ENCODE measurements at places on chromosomes 1 and 21.
A peak's percentile ranks its signal among the peaks of the same experiment; 100 is the strongest.

- DNase-seq = no peak
These were observed 31.1 kb downstream of the PROK1 start for GRCh38 chr1:110481968-110482623.

DNA sequence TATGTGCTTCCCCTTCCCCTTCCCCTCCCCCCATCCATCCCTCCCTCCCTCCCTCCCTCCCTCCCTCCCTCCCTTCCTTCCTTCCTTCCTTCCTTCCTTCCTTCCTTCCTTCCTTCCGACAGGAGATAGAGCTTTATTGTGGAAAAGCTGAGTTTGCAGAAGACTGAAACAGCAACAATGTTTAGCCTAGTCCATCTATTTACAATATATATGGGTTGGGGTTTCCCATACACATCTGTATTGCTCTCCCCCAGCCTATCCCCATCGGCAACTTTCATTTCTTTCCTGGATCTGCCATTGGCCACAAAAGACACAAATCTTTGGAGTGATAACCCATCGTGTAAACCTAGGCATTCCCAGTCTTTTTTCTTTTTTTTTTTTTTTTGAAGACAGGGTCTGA, 222.3 kb downstream of the USH2A start:
- no peak for DNase-seq

DNA sequence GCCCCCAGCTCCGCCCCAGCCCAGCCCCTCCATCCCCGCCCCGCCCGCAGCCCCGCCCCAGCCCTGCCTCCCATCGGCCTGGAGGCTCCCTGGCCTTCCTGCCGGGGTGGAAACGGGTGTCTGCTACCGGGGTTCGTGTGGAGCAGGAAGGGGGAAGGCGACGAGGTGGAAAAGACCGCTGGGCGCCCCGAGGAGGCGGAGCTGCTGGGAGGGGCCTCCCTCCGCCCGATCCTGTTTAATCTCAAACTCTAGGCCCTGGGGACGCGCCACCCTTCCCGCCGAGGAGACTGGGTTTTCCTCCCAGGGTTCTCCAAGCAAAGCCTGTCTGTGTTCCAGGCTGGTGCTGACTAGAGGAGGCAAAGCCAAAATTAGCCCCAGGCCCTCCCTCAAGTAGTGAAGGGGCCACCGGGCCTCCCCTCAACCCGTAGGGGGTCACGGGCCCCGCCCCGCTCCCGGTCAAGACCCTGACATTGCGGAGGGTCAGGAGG, 16.2 kb upstream of the TTLL10 start:
- DNase-seq = no peak

DNA sequence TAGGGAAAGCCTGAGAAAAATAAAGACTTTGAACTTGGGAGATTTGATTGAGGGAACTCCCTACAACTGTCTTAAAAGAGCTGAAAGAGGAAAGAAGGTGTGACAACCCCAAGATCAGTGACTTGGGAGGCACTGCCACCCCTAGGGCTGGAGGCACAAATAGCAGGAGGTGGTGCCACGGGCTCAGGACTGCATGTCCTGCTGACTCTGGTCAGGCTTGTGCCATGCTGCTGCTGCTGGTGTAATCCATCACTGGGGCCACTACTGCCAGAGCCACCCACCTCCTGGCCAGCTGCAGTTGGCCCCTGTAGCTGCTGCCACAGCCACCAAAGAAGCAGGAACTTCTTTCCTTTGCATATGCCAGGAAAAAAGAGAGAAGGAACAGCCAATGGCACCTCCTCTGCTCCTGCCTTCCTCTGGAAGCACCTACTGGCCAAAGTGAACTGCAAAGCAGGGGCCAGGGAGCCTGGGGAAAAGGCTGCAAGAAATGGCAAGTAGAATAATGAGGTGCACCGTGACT, 730.3 kb downstream of the PTPRU start:
- no peak for DNase-seq

DNA sequence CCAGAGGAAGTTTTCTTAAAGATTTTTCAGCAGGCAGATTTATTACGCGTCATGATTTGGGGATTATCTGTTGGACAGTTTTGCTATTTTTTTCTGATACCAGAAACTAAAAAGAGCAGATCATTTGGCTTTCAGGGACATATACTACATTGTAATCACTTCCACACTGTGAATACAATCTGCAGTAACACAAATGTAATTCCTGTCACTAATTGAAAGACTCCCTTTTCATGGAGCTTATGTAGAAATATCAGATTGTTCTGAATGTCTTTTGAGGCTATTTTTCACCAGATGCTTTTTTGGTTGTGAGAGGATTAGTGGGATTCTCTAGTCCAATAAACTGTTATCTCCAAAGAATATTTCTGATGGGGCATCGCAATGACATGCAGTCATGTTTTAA, 464.2 kb downstream of the DISC1 start:
- no peak for DNase-seq

- no peak for DNase-seq
These were observed 5.3 kb upstream of the PFKL start for GRCh38 chr21:44294391-44295162.

- DNase-seq = no peak
These were observed 105.6 kb upstream of the TMPRSS2 start for GRCh38 chr21:41613533-41613909.

DNA sequence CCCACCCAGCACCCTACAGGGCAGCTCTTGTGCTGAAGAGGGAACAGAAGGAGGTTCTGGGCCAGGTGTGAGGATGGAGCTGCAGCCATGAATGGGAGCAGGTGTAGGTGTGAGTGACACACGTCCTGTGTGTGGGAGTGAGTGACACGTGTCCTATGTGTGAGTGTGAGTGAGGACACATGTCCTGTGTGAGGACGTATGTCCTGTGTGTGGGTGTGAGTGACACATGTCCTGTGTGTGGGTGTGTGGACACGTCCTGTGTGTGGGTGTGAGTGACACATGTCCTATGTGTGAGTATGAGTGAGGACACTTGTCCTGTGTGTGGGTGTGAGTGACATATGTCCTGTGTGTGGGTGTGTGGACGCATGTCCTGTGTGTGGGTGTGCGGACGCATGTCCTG, 26.4 kb downstream of the MEGF6 start:
- DNase-seq = no peak

DNA sequence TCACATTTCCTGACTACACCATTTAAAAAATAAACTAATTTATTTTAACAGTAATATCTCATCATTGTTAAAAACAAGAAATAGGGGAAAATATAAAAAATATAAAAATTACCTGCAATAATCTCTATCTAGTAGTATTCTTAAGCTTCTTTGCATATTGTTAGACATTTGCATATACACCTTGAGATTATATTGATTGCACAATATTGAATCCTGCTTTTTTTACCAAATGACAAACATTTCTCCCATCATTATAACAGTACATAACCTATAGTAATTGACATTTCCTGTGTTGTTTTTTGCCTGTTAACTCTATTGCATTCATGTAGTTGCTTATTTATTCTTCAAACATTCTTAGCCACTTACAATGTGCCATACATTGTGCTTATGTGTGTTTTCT, 11.7 kb upstream of the CR1L start:
- no peak for DNase-seq

DNA sequence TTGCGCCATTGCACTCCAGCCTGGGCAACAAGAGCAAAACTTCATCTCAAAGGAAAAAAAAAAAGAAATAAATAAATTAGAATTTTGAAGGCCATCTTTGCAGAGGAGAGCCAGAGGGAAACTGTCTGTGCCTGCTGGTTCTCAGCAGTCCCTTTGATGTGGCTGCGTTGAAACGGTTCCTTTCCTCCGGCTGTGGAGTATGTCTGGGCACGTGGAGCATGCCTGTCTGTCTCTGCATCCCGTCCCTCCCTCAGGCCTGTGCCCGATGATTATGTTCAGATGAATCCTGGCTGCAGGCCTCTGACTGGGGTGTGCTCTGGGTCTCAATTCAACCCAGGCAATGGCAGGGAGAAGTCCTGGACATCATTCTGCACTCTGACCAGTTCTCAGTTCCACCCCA, 33.4 kb downstream of the KIAA1614 start:
- DNase-seq = no peak

DNA sequence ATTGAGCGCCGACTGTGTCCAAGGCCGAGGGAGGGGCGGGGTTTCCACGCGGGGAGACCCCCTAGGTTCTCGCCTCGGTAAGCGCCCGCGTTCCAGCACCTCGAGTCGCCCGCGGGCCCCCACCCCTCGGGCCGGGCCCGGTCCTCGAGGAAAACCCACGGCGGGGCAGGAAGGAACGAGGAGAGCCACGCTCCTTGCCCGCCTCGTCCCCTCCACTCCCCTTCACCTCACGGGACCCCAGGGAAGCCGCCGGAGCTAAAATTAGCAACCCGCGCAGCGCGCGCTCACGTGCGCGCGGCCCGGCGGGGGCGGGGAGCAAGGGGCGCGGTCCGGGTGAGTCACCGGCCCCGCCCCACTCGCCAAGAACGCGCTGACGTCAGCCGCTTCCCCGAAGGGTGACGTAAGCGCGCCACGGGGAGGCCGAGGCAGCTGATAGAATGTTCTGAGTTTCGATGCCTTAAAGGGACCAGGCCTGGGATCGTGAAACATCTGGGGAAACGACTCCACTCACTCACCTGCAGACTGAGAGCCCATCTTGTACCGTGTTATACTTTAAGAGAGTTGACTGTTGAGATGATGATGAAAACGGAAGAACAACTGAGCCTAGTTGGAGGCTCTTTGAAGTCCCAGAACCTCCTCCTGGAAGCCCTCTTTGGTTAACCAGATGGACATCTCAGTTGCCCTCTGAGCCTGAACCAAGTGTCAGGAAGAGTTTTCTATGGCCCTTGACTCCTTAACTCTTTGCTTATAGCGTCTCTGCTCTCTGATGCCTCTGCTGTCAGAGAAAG, 49.7 kb upstream of the ATF3 start:
- DNase-seq = peak; percentile 69

DNA sequence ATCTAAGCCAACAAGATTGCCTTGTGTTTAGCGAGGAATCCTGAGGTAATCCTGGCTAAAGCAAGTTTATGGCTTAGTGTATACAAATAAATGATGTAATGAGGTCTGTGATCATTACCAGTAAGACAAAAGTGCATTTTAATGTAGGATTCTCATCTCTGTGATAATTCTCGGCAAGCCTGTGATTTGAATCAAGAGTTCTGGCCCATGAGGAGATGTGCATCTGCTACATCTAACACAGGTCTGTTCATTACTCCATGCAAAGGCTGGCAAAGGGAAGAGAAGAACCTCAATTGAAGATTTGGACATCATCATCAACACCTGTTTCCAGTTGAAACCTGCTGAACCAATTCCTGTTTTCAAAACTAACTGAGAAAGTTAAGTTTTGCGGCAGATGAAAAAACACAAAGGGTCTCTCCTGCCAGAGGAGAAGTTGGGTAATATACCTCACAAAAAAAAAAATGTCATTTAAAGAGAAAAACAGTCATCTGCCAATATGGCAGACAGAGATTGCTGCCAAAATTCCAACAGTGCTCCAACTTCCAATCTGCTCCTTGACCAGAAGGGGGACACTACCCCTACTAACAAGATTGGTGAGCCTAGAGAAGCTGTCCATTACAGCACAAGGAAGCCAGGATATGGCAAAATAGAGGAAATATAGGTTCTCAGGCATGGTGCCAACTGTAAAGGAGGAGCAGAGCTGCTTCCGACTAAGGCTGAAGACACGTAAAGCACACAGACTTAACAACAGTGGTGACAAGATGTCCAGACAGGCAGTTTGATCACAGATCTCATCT, 453.7 kb downstream of the TTLL7 start:
- DNase-seq = peak; percentile 41

GRCh38 chr1:217437376-217437775, 193.5 kb downstream of the GPATCH2 start:
- DNase-seq = no peak

GRCh38 chr1:189977184-189977583, 500.5 kb downstream of the BRINP3 start:
- no peak for DNase-seq

DNA sequence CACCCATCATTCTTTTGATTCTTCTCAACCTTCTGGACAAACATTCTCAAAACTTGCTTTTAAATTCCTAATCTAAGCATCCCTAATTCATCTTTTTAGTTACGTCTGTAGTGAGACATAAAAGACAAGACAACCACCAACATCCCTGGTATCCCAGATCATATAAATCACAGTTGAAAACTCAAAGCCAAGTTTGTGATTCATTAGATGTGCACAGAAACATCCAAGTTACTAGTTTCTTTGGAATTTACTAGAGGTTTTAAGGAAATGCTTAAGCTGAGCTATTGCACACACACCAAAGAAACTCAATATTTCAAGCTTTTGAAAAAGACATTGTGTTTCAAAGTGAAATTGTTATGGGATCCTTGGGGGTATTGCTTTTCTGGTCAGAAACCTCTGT, 47.6 kb downstream of the ATP6V1G3 start:
- no peak for DNase-seq

GRCh38 chr1:155176544-155177071, 3.0 kb downstream of the TRIM46 start:
- DNase-seq = peak; percentile 69

DNA sequence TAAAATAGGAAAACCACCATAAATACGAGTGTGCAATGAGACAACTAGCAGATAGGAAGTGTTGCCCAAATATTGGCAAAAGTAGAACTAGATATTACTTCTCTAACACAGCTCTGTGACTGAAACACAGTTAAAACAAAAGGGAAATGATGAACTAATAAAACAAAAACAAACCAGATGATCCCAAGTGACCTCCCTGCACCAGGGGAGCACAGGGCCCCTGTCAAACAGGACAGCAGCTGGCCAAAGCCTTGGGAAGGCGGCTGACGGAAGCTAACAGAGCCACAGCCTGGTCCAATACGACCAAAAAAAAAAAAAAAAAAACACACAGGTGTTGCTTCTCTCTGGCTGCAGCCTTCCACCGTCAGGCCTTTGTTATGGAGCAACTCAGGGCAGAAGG, 17.8 kb downstream of the ZBTB17 start:
- DNase-seq = no peak

- no peak for DNase-seq
These were observed 21.1 kb downstream of the KPNA6 start for GRCh38 chr1:32128964-32129363.
